Forelimb muscle (tissue), 1 donor: ENCODE measurements at places on chromosomes 1 and 21. TPM values are rescaled to one million over a fixed set of nuclear protein-coding genes. Genes with fewer than 3 reads are reported as not detected.

GRCh38 chr1:116540088-116540487 lies 30.7 kb downstream of the CD58 start:
- no peak for DNase-seq

The GRIK3 gene
- 0.54 TPM for polyA plus RNA-seq

- DNase-seq = no peak
These were observed 67.9 kb downstream of the SCMH1 start for GRCh38 chr1:41174170-41174569.

GRCh38 chr21:17387030-17387617 lies 125.7 kb upstream of the CXADR start:
- DNase-seq = peak; percentile 43

The PLA2G4A gene
- 3.2 TPM for polyA plus RNA-seq

DNA sequence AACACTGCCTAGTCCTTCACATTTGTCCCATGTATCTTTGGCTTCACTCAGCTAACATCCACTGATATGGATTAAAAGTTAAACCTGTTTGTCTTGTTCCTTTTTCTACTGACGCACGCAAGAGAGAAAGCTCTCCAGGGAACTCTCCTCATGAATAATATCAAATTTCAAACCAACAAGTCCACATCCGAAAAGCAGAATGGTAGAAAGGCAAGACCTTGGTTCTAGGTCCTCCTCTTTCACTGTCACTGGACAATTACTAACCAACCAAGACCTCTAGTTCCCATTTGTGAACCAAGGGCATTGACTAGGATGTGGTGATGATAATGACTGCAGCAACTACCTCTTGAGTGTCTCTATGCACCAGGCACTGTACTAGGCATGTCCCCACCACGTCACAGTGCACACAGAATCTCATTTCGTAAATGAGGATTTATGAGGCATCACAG lies 8.4 kb downstream of the PLPP3 start:
- no peak for DNase-seq

DNA sequence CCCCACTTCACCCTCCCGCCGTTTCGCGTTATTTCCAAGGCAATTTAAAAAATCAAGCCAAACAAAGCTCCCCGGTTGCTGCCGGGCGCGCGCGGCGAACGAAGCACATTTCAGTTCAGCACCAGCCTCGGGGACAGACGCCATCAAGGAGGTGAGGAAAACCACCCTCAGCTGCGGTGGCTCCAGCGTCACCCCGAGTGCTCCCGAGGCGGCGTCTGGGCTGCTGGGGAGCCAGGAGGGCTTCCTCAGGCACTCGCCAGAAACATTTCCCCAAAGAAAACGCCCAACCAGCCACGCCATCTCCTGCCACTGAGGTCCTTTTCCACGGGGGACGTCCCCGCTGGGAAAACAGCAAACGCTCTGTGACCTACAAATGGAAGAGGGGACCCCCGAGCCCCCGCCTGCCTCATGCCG lies 623 bp downstream of the GNG4 start:
- no peak for DNase-seq

The SPRR3 gene
- not detected for polyA plus RNA-seq

DNA sequence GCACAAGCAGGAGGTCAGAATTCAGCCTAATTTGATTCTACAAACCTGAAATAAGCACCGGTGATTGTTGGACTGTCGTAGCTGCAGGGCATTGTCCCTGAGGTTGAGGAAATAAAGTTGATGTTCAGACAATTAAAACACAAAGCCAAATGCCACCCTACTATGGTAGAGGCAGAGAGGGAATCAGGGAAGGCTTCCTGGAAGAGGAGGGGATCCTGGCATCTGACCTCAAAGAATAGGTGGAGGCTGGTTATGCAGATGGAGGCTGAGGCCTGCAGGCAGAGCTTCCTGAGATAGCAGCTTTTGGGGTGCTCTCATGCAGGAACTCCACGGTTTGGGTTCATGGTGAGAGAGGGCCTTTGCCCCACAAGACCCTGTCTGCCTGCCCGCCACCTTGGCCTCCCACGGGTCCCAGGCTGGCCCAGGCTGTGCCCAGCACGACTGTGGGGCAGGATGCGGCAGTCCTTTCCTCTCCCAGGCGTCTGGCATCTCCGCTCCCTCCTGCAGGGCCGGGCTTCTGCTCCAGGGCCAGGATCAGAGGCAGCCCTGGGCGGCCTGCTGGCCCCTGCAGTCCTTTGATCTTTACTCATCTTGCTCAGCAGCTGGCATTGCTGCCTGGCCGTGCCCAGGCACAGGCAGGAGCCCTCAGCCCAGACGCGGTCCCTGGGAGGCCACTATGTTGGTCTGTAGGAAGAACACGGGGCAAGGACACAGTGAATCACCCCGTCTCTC lies 134.1 kb upstream of the VAMP3 start:
- DNase-seq = no peak

DNA sequence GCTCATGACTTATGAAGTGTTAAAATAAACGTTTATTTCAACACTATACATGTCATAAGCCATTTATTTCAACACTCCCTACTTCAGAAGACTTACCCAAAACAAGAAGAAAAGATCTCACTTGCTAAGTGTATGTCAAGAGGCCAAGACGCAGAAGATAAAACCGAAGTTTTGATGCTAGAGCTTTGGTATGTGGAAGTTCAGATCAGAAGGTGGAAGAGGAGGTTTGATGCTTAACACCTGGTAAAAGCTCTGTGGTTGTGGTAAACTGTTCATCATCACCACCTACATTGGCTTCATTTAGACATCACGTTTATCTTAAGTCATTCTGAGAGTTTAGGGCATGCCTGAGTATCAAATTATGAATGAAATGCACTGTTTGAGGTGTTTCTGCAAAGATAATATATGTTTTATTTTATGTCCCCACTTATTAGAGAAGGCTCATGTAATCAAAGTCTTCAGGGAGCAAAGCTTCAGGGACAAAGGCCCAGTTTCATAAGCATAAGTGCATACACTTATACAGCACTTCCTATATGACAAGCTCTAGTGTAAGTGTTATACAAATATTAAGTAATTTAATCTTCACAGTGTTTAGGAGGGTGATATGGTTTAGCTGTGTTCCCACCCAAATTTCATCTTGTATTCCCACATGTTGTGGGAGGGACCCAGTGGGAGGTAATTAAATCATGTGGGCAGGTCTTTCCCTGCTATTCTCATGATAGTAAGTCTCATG lies 533.3 kb downstream of the PTBP2 start:
- DNase-seq = no peak

DNA sequence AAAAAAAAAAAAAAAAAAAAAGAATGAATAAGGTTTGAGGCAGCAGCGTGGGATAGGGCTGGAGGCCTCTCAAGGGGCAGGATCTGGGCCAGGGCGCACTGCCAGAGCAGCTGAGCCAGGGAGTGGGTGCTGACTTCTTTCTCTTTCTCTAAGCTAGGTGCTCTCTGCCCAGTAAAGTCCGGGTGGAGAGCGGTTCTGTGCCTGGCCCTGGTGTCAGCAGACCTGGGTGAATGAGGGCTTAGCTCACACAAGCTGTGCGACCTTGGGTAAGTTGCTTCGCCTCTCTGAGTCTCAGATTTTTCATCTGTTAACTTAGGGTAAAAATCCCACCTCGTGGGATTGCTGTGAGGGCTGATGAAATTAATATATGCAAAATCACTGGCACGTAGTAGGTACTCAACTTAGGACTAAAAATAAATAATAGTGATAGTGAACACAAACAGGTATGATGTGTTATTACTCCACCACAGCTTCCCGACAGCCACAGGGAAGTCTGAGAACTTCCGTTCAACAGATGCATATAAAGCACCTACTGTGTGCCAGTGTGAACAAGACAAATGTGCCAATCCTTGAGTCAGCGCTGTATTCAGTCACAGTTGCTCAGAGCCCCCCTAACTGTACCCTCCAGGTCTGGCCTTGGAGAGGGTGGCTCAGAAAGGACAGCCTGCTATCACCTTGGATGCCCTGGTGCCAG lies 2.0 kb upstream of the FAM131C start:
- DNase-seq = no peak

- no peak for DNase-seq
These were observed 79.0 kb upstream of the MAP10 start for GRCh38 chr1:232726048-232726779.

The CDCA8 gene
- 7.0 TPM for polyA plus RNA-seq

The RGS13 gene
- 0.71 TPM for polyA plus RNA-seq

The CSF3R gene
- 3.4 TPM for polyA plus RNA-seq

The ITLN2 gene
- not detected for polyA plus RNA-seq

The CELA3B gene
- polyA plus RNA-seq = not detected

The HOOK1 gene
- 2.7 TPM for polyA plus RNA-seq
